Cardiac septum (tissue), 1 donor: ENCODE measurements at places on chromosomes 2 and 18. TPM values are rescaled to one million over a fixed set of nuclear protein-coding genes. Genes with fewer than 3 reads are reported as not detected.

Gene IL36A
- not detected for total RNA-seq

Gene KLHL41
- 90.5 TPM for total RNA-seq

Gene GDF7
- 0.94 TPM for total RNA-seq

Gene B3GNT7
- total RNA-seq: 5.4 TPM

Gene CD8B2
- not detected for total RNA-seq

Gene KCNF1
- total RNA-seq: 0.27 TPM

Gene SGPP2
- 1.0 TPM for total RNA-seq

Gene PTH2R
- not detected for total RNA-seq

Gene C2orf81
- total RNA-seq: 1.1 TPM

Gene CHRNA1
- total RNA-seq: 0.94 TPM

Gene NT5C1B
- not detected for total RNA-seq

GRCh38 chr2:38462121-38462661, 85.1 kb upstream of the ATL2 start:
- DNase-seq: no peak

GRCh38 chr2:47499621-47500309, 96.8 kb downstream of the MSH2 start:
- no peak for DNase-seq

DNA sequence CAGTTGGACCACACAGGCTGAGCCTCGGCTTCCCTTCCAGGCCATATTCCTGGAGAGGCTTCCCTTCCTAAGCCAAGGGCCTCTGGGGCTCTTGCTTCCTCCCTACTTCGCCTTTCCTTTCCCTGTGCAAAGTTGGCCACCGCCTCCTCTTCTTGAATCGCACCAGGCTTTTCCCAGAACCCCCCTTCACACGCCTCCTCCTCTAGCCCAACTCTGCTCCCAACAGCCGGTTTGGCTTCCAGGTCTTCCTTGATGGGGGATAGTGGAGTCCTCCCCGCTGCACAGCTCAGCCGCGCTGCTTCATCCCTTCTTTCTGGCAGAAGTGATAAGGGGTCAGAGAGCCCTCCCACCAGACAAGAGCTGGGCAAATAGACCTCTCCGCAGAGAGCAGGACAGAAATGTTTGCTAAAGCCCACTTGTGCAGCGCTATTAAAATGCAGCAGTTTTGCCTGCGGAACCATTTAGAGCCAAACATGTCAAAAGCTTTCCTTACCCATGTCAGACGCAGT, 56.4 kb downstream of the SNORC start:
- DNase-seq: no peak

- no peak for DNase-seq
Observed at GRCh38 chr2:46170026-46170425, 127.2 kb upstream of the EPAS1 start.

DNA sequence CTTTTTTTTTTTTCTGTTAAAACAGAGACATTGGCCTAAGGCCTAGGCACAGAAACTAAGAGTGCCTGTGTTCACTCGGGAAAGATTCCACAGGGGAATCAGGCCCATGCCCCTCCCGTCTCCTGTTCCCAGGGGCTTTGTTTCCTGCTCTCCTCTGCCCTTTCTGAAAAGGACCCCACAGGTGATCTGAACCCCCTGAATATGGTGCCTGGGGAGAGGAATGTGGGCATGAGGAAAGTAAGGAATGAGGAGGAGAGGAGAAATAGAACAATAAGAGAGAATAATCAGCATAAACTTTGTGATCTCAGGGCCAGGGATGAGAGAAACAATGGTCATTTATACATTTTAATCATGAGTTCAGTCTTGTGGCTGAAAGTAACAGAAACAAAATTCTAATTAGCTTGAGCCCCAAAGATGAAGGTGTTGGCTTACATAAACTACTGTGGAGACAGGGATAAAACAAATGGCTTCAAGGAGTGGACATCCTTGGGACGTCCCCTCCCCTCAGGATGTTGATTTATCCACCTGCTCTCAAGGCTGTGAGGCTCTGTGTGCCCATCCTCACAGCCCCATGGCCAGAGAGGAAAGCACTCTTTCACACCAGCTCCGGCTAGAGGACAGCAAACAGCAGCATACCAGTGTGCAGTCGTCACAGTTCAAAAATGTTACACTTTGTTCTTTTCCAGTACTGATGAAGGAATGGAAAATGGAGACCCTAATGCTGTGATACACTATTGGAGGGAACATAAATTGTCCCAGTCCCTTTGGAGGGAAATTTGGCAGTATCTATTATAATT, 46.4 kb upstream of the MRPL33 start:
- no peak for DNase-seq

- DNase-seq: no peak
Observed at GRCh38 chr2:63663013-63663864, 74.5 kb downstream of the MDH1 start.

GRCh38 chr2:136057802-136058140, 60.2 kb downstream of the CXCR4 start:
- no peak for DNase-seq

- DNase-seq: no peak
Observed at GRCh38 chr2:25494616-25495015, 152.9 kb upstream of the DNMT3A start.

DNA sequence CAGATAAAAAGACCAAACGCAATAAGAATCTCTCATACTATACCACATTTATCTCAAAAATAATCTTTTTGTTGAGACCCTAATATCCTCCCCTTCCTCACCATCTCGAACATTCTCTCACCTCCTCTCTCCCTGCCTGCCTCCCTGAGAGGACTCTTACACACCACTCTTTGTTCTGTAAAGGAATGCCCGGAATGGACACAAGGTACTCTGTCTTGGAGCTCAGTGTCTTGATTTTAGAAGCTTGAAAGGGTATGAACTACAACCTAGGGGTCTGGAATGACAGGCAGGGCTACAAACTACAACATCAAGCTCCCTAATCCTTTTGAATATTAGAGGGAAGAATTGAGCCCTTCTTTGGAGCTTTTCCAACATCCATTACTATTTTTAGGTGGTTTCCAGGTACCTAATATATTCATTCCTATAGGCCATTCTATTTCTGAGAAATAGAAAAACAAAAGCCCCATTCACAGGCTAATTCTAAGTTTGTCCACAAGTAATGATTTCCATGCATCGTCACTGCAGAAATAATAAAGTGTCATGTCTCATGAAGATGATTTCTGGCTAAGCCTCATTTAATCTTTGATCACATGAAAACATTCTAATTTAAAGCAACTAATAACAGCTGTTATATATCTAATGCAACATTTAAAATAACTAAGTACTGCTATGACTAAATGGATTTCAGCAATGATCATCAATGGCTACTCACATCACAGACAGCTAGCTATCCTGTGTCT, 60.6 kb downstream of the LRP2 start:
- DNase-seq: no peak

DNA sequence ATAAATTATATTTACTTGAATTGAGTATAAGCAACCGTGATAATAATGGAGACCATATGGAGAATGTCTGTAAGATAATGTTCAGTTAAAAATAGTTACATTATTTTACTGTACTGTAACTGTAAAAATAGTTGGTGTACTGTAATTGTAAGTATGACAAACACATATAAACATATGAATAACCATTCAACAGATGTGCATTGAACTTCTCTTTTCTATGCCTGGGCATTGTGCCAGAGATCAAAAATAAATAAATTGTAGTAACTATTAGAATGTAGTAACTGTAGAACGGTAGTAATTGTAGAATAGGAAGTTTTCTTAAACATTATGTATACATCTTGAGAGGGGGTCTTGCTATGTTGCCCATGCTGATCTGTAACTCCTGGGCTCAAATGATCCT, 287.4 kb upstream of the EPAS1 start:
- no peak for DNase-seq

GRCh38 chr2:233007270-233007669, 5.8 kb downstream of the NGEF start:
- no peak for DNase-seq

GRCh38 chr2:174595116-174595809, 2.3 kb downstream of the WIPF1 start:
- no peak for DNase-seq

GRCh38 chr2:98759827-98760625, 29.1 kb upstream of the MGAT4A start:
- no peak for DNase-seq

DNA sequence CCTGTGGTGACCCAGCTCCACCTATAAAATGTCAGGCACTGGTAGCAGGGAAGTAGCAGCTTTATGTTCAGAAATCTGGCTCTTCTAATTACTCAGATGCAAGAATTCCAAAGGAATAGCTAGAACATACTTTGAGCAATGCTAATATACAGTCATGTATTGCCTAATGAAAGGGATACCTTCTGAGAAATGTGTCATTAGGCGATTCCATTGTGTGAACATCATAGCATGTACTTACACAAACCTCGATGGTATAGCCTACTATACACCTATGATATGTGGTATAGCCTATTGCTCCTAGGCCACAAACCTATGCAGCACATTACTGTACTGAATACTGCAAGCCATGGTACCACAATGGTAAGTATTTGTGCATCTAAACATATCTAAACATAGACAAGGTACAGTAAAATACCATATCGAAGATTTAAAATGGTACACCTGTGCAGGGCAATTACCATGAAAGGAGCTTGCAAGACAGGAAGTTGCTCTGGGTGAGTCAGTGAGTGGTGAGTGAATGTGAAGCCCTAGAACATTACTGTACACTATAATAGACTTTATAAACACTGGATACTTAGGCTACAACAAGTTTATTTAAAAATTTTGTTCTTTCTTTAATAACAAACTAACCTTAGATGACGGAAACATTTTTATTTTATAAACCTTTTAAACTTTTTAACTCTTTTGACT, 50.3 kb upstream of the ETAA1 start:
- DNase-seq: no peak

DNA sequence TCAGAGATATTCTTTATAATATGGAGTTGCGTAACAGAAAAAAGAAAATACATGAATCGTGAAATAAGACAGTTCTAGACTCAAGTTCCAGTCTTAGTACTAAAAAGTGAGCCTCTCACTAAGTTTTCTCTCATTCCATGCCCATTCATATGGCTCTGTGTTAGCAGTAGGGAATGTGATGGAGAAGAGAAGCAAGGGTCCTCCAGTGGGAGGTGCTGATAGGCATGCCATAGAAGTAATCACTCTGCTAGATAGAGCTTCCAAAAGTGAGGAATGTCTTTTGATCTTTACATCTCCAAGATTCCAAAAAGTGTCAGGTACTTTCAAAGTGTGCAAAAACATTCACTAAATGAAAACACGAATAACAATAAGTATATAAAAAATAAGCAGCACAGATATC, 678.4 kb downstream of the DCDC2C start:
- DNase-seq: no peak

DNA sequence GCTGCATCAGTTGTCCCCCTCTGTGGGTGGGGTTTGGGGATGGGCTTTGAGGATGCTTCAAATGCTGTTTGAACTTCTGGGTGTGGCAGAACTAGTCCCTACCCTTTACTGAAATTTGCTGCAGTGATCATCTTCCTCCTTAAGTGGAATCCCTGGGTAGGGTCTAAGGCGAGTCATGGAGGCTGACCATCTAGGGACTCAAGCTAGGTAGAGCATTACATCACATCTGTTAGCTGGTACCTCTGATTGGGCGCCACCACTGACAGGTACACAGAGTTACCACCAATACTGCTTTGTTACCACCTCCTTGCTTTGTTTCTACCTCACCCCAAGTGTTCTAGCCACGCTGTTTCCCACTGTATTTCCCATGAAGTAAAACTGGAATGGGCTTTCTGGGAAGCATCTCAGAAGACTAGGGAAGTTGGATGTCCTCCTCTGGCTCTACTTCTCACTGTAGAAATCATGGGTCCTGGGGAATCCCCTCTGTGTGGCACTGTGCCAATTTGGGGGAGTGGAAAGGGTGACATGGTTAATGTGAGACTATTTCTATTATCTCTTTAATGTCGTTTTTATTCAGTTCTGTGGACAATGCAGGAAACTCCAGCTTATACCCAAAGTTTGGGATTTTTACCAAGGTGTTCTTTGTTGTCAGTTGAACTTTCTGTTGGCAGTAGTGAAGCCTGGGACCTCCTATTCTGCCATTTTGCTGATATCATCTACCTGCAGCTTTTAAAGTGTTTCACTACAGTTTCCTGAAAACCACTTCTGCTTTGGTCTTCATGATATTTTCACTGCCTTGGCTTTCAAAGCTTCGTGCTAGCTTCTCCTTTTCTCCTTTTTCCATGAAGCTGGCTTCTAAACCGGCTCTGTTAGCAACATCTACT, 14.5 kb upstream of the SULT1C4 start:
- no peak for DNase-seq

DNA sequence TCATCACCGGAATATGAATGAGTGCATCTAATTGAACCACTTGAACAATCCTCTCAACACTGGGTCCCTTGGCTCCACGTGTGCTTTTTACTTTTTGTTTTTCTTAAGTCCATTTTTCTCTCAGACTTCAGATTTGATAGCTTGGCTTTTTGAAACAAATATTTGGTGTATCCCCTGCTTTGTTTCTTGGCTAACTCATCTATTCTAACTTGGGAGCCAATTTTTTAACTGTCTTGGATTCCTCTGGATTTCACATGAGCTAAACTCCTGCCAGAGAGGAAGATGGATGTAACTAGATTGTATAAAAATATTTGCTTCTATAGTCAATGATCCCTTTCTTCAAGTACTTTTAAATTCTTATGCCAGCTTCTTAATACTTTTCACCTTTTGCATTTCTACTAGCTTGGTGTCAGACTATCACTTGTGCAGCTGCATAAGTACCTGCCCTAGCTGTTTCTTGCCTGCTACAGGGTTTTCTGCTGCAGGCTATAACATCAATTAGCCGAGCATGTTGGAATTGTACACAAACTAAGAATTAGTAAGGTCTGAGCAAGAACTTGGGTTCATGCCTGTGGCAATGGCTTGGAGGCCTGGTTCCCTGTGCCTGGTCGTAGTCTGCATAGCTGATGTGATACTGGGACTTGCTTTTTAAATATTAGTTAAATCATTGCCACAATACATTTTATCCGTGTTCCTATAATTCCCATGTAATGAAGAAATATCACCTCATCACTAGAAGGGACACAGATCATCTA, 281.5 kb downstream of the EN1 start:
- no peak for DNase-seq

- no peak for DNase-seq
Observed at GRCh38 chr2:101278925-101279324, 26.2 kb downstream of the CNOT11 start.

DNA sequence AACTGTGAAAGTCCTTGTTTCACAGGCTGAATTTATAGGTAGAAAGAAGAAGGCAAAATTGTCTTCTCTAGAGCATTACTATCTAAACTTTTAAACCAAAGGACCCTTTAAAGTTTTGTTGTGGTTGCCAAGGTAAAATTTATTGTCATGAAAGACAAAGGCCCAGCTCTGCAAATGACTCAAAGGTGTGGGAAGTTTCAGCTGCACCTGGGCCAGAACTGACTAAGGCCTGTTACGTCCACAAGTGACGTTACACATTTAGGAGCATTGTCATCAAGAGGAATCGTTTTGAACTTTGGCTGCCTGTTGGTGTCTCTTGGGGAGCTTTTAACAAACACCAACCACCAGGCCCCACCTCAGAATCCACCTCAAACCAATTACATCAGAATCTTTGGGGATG, 8.1 kb upstream of the DSC3 start:
- no peak for DNase-seq

- peak; percentile 67 for DNase-seq
Observed at GRCh38 chr2:238946318-238947242, 98.7 kb downstream of the TWIST2 start.

- no peak for DNase-seq
Observed at GRCh38 chr18:41444943-41445342, 510.1 kb upstream of the PIK3C3 start.

GRCh38 chr18:79395761-79396404, at the start of gene NFATC1:
NFATC1 (plus strand) TSS chr18:79395930; CDS start chr18:79396225, 295 bp downstream.
- DNase-seq: peak; percentile 90
